ENCODE measurements at places on chromosomes 7 and 10. TPM values are rescaled to one million over a fixed set of nuclear protein-coding genes. Genes with fewer than 3 reads are reported as not detected.

GRCh38 chr7:133102276-133103060 is 20.6 kb upstream of the CHCHD3 start:
- no peak for DNase-seq
- no peak overlapping the region for H3K27ac ChIP-seq
- H3K36me3 ChIP-seq: no peaks in the 10 kb centered on the region
- H3K4me1 ChIP-seq: no peaks in the 10 kb centered on the region
- H3K4me3 ChIP-seq: no peak overlapping the region

- H3K27ac ChIP-seq: no peak overlapping the region
- peaks cover 33% of the 10 kb centered on the region for H3K4me1 ChIP-seq
- H3K4me3 ChIP-seq: no peak overlapping the region
- H3K27me3 ChIP-seq: no peaks in the 10 kb centered on the region
Measured at GRCh38 chr10:7412928-7413282, 2.1 kb upstream of the SFMBT2 start.

Gene OLAH
- total RNA-seq: not detected

Gene VAX1
- not detected for total RNA-seq

Measured in CD4-positive, alpha-beta memory T cell (primary cell).